LoVo (cell line): ENCODE measurements at places on chromosomes 12 and 14.

DNA sequence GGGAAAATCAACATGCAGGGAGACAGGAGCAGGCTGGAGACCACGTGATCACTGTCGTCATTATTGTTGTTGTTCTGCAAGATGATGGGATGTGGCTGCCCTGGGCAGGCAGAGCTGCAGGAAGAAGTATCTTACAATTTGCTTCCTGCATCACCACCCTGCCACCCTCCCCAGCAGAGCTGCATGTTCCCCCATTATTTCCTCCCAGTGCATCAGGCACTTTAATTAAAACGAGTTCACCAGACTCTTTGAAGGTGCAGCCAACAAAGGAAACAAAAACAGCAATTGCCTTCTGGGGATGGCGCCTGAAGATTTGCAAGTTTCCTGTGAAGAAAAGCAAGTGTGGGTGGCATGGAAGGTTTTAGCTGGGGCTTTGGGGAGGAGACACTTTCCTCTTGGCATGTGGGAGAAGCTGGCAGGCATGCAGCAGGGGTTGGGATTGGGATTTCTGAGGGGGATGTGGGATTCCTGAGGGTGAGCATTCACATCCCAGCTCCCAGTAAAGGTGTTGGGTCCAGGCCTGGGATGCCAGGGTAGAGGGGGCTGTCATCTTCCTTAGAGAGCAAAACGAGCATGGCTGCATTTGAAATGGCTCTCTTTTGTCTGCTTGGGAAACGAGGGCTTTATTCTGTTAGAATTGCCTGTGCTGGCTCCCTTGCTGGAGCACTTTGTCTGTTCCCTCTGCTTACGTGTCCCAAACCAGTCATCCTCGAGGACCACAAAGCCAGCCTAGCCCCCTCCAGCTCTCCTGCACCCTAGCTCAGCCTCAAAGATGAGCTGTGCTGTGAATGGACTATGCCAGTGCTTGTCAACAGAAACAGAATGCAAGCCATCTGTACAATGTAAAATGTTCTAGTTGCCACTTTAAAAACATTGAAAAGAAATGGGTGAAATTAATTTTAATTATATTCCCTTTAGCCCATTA is 11.5 kb upstream of the C14orf132 start:
- DNase-seq, result no peak

DNA sequence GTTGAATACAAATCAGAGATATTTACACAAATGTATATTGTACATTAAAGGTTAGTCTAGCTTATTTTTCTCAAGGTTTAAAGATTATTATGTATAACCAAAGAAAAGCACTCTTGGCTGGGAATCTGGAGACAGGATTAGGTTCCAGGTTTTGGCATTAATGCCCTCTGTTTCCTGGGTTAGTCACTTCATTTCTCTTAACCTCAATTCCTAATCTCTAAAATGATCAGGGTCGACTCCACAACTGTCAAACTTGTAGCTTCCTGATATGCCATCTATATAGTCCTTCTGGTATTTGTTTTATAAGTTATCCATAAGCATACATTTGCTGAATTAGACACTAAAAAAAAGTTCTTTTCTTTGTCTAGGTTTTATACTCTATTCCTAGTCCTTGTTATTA is 2.6 kb downstream of the ITPR2 start:
- no peak for DNase-seq

GRCh38 chr12:95717316-95717928 is 73.1 kb downstream of the NTN4 start:
- no peak for DNase-seq

DNA sequence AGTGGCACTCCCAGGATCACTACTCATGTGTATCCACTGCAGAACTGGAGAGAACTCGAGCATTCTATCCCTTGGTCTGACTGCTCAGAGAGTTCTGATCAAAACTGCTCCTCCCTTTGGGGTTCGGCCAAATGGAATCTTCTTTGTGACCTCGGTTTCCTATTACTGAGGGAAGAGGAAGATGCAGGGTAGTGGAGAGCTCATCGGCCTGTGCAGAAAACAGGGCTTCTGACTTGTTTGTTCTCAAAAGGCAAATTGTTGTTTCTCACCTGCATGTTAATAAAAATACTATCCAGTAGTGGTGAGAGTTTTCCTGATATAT is 17.1 kb upstream of the AKAP6 start:
- DNase-seq, result no peak

DNA sequence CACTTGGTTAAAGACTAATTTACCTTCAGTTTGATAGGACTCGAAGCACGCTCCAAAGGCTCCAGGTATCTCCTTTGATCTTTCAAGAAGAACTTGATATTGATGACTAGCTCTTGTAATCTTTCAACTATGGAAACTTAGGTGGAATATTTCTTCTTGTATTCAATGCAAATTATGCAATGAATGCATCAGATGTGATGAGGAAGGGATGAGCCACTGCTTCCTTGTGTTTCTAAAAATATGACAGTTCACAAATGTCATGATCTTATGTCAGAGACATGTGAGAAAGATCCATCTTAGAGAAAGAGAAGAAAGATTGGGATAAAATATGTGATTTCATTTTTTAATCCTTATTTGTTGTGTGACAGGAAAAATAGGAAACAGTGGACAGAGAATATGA is 9.9 kb downstream of the RNASE9 start:
- no peak for DNase-seq

DNA sequence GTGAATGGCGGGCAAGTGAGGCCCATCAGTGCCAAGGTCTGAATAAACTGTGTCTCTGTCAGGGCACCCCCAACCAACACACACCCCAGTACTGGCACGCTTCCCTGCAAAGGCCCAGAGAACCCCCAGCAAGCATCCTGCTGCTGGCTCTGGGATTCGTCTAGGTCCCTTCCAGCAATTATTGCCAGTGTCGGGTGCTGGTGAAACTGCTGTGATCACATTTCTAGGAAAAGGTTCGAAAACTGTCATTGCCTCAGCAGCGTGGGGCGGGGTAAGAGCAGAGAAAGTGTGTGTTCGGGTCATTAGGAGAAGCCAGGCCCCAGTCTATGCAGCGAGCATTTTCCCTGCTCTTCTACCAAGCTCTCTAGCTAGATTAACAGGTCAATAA is 2.5 kb downstream of the FAM222A start:
- DNase-seq, result no peak

- peak; percentile 59 for DNase-seq
Observed at GRCh38 chr12:124608450-124608870, 41.0 kb upstream of the NCOR2 start.

GRCh38 chr14:91470216-91470615 is 39.9 kb downstream of the PPP4R3A start:
- DNase-seq, result no peak

- DNase-seq, result no peak
Observed at GRCh38 chr12:115941362-115941761, 336.1 kb downstream of the MED13L start.

DNA sequence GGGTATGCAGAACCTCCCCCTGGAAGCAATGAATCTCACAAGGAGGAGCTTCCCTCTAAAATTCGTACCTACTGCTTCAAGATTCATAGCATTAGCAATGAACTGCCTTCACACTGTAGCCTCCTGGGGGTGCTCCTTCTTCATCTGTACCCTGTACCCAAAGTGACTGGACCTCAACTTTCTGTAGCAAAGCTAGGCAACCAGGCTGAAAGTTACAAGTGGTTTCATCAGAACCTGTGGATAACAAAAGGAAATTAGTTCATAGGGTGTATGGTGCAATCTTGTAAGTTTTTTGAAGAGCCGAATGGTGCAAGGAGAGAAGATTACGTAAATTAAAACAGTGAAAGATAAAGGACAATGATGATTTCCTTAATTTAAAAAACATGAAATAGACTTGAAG is 1541.7 kb upstream of the FLRT2 start:
- no peak for DNase-seq

- no peak for DNase-seq
Observed at GRCh38 chr14:67343601-67344230, 15.9 kb downstream of the ATP6V1D start.
